Thoracic aorta (tissue), 2 donors: ENCODE measurements at places on chromosomes 7 and 10.

DNA sequence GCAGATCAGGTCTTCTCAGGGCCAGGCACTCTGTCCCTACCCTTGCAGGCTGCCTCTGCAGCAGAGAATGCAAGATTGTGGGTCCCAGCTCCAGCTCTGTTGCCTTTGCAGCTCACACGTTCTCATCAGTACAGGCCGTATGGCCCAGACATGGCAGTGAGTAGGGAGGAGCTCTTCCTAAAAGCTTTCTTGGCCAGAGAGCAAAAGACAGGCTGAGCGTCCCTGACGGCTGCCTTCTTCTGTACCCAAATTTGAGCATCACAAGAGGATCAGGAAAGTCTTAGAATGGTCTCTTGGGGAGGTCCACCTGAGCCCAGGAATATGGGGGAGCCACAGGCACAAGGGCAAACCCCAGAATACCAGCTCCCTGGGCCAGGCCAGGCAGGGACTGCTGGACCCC, 266.3 kb upstream of the ZMIZ1 start:
- no peak overlapping the region for H3K4me3 ChIP-seq
- no peaks in the 10 kb centered on the region for H3K27me3 ChIP-seq
- peaks cover 50% of the 10 kb centered on the region for H3K4me1 ChIP-seq
- no peak overlapping the region for H3K27ac ChIP-seq

GRCh38 chr7:102313997-102314780, 27.5 kb downstream of the SH2B2 start:
- H3K27ac ChIP-seq: no peak overlapping the region
- H3K27me3 ChIP-seq: no peaks in the 10 kb centered on the region
- H3K4me1 ChIP-seq: no peaks in the 10 kb centered on the region
- no peak for DNase-seq
- no peaks in the 10 kb centered on the region for H3K36me3 ChIP-seq

DNA sequence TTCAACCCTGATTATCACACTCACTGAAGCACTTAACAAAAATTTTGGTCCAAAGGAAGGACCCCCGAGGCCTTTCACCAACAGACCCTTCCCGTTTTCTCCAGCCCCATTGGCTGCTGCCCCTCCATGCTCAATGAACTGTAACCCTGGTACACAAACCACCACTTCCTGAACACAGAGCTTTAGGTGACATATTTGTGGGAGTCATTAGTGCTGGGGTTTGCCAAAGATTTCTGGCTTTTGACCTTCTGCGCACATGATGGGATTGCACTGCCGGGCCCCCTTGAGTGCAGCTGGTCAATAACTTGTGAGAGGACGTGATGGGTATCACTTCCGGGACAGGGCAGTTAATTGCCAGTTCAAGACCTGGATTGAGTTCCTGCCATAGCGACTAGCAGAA, 9.0 kb upstream of the CAMK1D start:
- no peak for DNase-seq
- no peak overlapping the region for H3K4me3 ChIP-seq
- no peaks in the 10 kb centered on the region for H3K4me1 ChIP-seq
- no peaks in the 10 kb centered on the region for H3K36me3 ChIP-seq
- H3K27ac ChIP-seq: no peak overlapping the region

DNA sequence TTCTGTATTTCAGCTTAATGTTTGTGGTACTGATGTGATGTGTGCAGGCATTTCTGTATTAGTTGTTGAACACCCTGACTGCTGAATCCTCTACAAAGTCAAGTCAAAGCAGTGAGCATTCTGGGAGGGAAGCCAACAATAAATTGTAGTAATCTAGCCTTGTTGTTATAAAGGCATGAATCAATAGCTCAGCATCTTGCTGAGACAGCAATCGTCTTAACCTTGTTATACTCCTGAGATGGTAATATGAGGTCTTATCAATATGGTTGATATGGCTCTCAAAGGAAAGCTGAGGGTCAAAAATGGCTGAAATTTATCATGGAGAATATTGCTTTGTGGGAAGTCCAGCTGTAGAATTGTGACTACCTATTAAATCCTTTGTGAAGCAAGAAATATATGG, 299.4 kb downstream of the DNAJB9 start:
- no peak overlapping the region for H3K4me3 ChIP-seq
- H3K27ac ChIP-seq: no peak overlapping the region
- no peaks in the 10 kb centered on the region for H3K4me1 ChIP-seq
- DNase-seq: no peak
- H3K36me3 ChIP-seq: no peaks in the 10 kb centered on the region

DNA sequence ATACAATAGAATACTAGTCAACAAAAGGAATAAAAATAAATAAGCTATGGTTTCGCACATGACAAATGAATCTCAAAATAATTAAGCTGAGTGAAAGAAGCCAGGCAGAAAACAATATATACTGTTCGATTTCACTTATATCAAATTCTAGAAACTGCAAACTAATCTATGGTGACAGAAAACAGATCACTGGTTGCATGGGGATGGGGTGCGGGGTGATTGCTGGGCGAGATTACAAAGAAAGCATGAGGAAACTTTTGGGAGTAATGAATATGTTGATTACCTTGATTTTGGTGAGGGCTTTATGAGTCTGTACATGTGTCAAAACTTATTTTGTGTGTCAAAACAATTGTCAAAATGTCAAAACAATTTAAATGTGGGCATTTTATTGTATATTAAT, 135.6 kb downstream of the GPR85 start:
- no peak for DNase-seq
- H3K27ac ChIP-seq: no peak overlapping the region
- no peaks in the 10 kb centered on the region for H3K27me3 ChIP-seq

GRCh38 chr10:51972733-51973346, 273.4 kb upstream of the CSTF2T start:
- H3K27ac ChIP-seq: no peak overlapping the region
- H3K4me3 ChIP-seq: no peak overlapping the region
- H3K4me1 ChIP-seq: peaks cover 9% of the 10 kb centered on the region

DNA sequence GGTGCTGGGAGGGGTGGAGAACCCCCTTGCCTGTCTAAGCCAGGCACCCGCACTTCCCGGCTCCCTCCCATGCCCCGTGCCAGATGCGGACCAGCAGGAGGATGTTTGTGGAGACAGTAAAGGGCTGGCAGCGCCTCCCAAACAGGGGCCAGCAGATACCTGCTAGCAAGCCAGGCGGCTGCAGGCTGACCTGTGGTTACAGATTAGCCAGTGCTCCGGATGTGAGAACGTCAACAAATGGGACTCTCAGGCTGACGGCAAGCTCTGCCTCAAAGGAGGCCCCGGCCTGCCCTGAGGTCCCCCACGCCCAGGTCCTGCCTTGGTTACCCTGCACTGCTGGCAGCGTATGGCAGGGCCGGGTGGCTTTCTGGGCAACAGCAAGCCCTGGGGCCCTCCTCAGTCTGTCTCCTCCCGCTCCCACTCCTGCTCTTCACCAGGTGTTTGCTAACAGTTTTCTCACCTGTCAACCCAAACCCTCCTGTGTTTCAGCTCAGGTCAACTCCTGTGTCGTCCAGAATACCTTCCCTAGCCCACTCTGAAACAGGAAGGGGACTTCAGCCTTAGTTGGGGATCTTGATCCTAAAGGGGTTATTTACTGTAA, 85.4 kb downstream of the NEURL1 start:
- H3K36me3 ChIP-seq: no peaks in the 10 kb centered on the region
- H3K4me3 ChIP-seq: no peak overlapping the region
- no peak for DNase-seq
- H3K27ac ChIP-seq: no peak overlapping the region
- H3K27me3 ChIP-seq: no peaks in the 10 kb centered on the region

DNA sequence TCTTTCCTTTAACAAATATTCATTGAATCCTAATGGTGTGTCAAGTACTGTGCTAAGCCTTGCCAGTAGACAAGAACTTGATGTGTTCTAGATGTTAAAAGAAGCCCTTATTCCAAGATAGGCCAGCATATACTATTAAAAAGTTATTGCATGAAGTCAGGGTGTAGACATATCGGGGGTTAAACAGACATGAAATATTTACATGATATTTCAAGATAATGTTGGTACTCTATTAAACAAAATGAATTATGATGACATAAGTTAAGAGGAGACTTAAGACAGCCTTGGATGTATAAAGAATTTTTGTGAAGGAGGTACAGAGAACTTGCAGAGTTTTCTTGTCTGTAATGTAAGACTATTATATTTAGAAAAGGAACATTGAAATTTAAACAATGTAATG, 44.8 kb downstream of the HDAC9 start:
- H3K36me3 ChIP-seq: no peaks in the 10 kb centered on the region
- no peaks in the 10 kb centered on the region for H3K27me3 ChIP-seq
- H3K4me1 ChIP-seq: peaks cover 10% of the 10 kb centered on the region

GRCh38 chr10:123229927-123230630, 75.9 kb downstream of the BUB3 start:
- no peaks in the 10 kb centered on the region for H3K4me1 ChIP-seq
- H3K27me3 ChIP-seq: no peaks in the 10 kb centered on the region
- H3K4me3 ChIP-seq: no peak overlapping the region
- peaks cover 12% of the 10 kb centered on the region for H3K36me3 ChIP-seq
- no peak overlapping the region for H3K27ac ChIP-seq

DNA sequence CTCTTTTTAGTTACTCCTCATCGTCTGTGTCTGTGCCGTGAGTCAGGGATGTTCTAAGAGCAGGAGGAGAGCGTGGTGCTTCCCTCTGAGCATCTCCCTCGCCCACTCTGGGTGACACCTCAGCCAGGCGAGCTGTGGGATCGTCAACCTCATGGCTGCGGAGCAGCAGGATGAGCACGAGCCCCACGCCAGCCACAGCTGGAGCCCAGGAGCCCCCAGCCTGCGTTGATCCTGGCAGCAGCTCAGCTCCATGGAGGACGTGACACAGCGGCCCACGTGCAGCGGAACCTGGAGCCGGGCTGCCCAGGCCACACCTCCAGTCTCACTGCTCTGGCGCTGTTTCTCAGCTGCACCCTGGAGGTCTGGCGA, 512.0 kb downstream of the PTPRN2 start:
- DNase-seq: no peak
- no peaks in the 10 kb centered on the region for H3K27me3 ChIP-seq
- H3K4me3 ChIP-seq: no peak overlapping the region

DNA sequence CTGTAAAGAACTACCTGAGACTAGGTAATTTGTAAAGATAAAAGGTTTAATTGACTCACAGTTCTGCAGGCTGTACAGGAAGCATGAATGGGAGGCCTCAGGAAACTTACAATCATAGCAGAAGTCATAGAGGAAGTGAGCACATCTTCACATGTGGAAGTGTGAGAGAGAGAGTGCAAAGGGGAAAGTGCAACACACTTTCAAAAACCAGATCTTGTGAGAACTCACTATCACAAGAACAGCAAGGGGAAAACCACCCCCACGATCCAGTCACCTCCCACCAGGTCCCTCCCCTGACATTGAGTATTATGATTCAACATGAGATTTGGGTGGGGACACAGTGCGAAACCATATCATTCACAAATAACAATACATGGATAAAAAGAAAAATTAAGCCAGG, 24.5 kb downstream of the AVL9 start:
- H3K4me1 ChIP-seq: no peaks in the 10 kb centered on the region
- no peak for DNase-seq
- no peaks in the 10 kb centered on the region for H3K27me3 ChIP-seq
- no peak overlapping the region for H3K27ac ChIP-seq
- no peaks in the 10 kb centered on the region for H3K36me3 ChIP-seq

DNA sequence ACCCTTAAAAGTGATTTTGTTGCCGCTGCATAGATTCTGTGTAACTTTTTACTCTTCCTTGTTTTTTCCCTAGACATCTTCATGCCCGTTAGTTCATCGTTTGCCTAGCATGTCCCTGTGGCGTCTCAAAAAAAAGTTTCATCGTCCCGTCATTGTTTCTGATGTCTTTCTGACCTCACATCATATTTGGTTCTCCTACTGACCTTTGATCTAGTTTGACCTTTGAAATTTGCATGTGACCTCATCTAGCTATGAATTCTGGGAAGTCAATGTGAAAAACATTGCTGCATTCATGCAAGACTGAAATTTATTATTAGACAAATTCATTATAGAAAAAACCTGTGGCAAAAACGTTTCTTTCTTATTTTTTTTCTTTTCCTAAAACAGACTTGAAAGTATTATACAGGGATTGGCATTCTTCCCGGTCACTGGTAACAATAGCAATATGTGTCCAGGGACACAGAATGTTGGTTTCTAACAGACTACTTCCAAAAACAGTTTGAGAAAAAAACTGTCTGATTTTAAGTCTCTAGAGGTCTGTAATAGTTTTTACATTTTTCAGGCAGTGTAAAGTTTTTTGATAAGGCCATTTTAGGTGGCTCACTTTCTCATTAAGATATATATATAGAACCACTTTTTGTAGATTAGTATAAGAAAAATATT, 280.9 kb downstream of the USP6NL start:
- no peak overlapping the region for H3K4me3 ChIP-seq
- peak overlapping the region; percentile 58 for H3K27ac ChIP-seq
- no peaks in the 10 kb centered on the region for H3K36me3 ChIP-seq
- H3K4me1 ChIP-seq: peaks cover 47% of the 10 kb centered on the region

DNA sequence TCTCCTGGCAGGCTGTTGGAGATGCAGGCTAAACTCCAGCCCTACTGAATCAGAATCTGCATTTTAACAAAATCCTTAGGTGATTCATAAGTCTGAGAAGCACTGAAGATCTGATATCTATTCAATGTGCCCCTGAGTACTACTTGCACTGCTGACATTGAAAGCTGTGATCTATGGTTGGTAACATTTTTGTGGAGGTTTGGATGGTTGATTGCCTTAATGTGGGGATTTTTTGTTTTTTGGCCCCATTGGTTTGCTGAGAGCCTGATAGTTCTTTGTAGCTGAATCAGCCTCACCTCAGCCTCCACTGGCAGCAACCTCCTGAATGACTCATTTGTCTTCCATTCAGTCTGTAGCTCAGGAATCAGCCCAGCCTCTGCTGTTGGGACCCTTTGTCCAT, 14.7 kb upstream of the LRRN3 start:
- no peaks in the 10 kb centered on the region for H3K36me3 ChIP-seq
- no peak for DNase-seq
- no peak overlapping the region for H3K4me3 ChIP-seq
- H3K4me1 ChIP-seq: peaks cover 5% of the 10 kb centered on the region
- H3K27ac ChIP-seq: no peak overlapping the region

GRCh38 chr10:10663622-10664021, 354.1 kb upstream of the CELF2 start:
- H3K4me1 ChIP-seq: peaks cover 30% of the 10 kb centered on the region
- H3K4me3 ChIP-seq: no peak overlapping the region
- H3K27ac ChIP-seq: no peak overlapping the region
- DNase-seq: no peak
- no peaks in the 10 kb centered on the region for H3K27me3 ChIP-seq
- H3K36me3 ChIP-seq: no peaks in the 10 kb centered on the region

DNA sequence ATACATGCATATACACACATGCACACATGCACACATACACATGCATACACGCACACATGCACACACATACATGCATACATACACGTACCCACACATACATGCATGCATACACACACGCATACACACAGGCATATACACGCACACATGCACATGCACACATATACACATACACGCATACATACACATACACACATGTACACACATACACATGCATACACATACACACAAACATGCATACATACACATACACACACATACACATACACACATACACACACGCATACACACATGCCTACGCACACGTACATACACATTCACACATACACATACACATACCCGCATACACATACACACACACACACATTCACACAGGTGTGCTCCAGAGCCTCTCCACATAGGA, 81.0 kb upstream of the KMT2E start:
- no peak for DNase-seq
- no peaks in the 10 kb centered on the region for H3K4me1 ChIP-seq
- no peaks in the 10 kb centered on the region for H3K36me3 ChIP-seq
- no peak overlapping the region for H3K4me3 ChIP-seq
- no peak overlapping the region for H3K27ac ChIP-seq
